ENCODE measurements at places on chromosomes 2 and 18. TPM values are rescaled to one million over a fixed set of nuclear protein-coding genes. Genes with fewer than 3 reads are reported as not detected.

- DNase-seq, result no peak
These were observed 681.0 kb upstream of the LRRTM4 start for GRCh38 chr2:78202986-78203670.

MAPK4 gene
- total RNA-seq, result 14.5 TPM

GRCh38 chr2:71454221-71455010 lies 1.1 kb downstream of the DYSF start:
- DNase-seq, result peak; percentile 86

GRCh38 chr2:46506131-46506706 lies 26.9 kb downstream of the TMEM247 start:
- DNase-seq, result no peak

GRCh38 chr18:9926223-9926894 lies 12.5 kb downstream of the VAPA start:
- DNase-seq, result no peak

GRCh38 chr2:3604207-3604877 lies 9.4 kb downstream of the COLEC11 start:
- DNase-seq, result peak; percentile 74

GRCh38 chr2:168642873-168643272 lies 159.6 kb upstream of the NOSTRIN start:
- DNase-seq, result no peak

- DNase-seq, result no peak
These were observed 1481.1 kb upstream of the ACVR2A start for GRCh38 chr2:146363731-146364130.

GRCh38 chr2:175871331-175872004 lies 130.6 kb downstream of the LNPK start:
- DNase-seq, result no peak

- no peak for DNase-seq
These were observed 10.2 kb downstream of the PREPL start for GRCh38 chr2:44351088-44351487.

- no peak for DNase-seq
These were observed 39.7 kb downstream of the EPB41L5 start for GRCh38 chr2:120052597-120052996.

DNA sequence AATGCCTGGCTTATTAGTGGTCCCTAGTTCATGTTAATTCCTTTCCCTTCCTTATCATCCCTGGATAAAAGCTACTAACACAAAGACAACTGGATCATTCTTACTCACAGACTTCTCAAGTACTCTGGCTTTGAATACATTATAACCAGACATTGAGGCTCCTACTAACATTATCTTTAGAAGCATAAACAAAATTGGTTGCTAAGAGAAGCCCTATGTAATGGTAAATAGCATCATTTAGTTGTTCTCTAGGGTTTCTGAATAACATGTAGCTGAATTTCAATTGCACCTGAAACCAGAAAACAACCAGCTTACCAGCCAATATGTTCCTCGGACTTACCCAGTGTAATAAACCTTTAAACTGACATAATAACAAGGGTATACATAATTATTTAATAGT lies 114.1 kb upstream of the NCKAP5 start:
- DNase-seq, result no peak

- DNase-seq, result no peak
These were observed 122.5 kb downstream of the PLA2R1 start for GRCh38 chr2:159939946-159940345.

- no peak for DNase-seq
These were observed 292.9 kb downstream of the XIRP2 start for GRCh38 chr2:167181134-167181533.

CNRIP1 gene
- 31.4 TPM for total RNA-seq

VWC2L gene
- total RNA-seq, result not detected

GRCh38 chr2:219416235-219416602 lies 2.0 kb upstream of the DES start:
- DNase-seq, result no peak

- no peak for DNase-seq
These were observed 162.7 kb downstream of the ARL4C start for GRCh38 chr2:234334151-234334550.

- DNase-seq, result no peak
These were observed 220.4 kb upstream of the TFPI start for GRCh38 chr2:187774551-187775071.

GRCh38 chr18:68181956-68182355 lies 533.0 kb downstream of the TMX3 start:
- DNase-seq, result no peak

GRCh38 chr2:3535794-3536681 lies 16.7 kb upstream of the ADI1 start:
- DNase-seq, result no peak

GRCh38 chr2:23394700-23395099 lies 9.7 kb downstream of the KLHL29 start:
- no peak for DNase-seq

- no peak for DNase-seq
These were observed 14.0 kb downstream of the TMEM127 start for GRCh38 chr2:96251721-96252292.

- no peak for DNase-seq
These were observed 73.1 kb downstream of the MBD2 start for GRCh38 chr18:54151376-54151775.

- no peak for DNase-seq
These were observed 4.3 kb downstream of the SEPTIN10 start for GRCh38 chr2:109609352-109610024.

- DNase-seq, result no peak
These were observed 31.0 kb downstream of the CFAP36 start for GRCh38 chr2:55550368-55551102.

FN1 gene
- 2,864 TPM for total RNA-seq

DNA sequence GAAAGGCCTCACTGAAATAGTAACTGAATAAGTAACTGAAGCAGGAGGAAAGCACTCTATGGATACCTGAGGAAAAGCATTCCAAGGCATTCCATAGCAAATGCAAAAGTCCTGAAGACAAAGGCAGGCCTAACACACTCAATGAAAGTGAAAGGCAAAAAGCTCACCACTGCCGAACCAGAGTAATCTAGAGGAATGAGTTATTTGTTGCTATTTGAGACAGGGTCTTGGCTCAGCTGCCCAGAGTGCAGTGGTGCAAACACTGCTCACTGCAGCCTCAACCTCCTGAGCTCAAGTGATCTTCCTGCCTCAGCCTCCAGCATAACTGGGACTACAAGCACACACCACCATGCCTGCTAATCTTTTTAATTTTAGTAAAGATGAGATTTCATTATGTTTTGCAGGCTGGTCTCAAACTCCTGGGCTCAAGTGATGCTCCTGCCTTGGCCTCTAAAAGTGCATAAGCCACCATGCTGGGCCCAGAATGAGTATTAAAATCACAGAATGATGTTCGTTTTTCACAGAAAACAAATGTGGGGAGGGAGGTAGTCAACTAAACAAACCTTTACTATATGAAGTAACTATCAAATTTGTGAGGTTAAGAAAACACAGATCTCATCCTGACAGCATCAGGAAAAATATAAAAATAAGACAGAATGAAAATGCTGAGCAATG lies 17.9 kb downstream of the PIAS2 start:
- DNase-seq, result no peak

DNA sequence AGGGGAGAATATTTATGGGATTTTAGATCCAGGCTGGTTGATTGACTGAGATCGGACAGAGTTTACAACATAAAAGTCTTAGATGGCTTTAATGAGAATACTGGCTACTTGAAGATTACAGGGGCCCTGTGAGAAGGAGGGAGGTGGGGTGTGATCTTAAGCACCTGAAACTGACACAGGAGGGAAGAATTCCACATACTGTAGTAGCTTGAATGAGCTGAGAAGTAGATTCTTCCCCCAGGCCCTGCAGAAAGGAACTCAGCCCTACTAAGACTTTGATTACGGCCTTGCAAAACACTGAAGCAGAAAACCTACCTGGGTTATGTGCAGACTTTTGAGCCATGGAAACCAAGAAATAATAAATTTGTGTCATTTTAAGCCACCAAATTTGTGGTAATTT lies 1062.9 kb upstream of the GYPC start:
- DNase-seq, result no peak

DNA sequence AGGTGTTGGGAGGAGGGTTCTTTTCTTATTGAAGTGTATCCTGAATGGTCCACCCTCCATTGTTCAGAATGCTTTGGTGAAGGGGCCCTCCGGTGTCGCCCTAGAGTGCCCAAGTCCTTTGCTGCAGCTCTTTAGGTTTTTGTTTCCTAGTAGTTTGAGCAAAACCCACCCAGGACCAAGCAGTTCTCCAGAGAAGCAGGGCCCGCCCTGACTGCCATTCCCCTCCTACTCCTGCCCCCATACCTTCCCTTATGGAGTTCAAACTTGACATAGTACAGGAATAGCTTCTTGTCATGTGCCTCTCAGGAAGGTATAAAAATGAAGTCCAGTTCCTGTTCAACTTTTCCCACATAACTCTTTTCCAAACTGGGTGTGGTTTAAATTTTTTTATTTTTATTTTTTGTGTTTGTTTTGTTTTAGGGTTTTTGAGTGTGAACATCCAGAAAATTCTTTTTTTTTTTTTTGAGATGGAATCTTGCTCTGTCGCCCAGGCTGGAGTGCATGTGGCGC lies 5.6 kb downstream of the MERTK start:
- DNase-seq, result no peak

PSMA8 gene
- not detected for total RNA-seq

- peak; percentile 78 for DNase-seq
These were observed 42.0 kb downstream of the PARD6G start for GRCh38 chr18:80205294-80205693.

DLX1 gene
- 0.23 TPM for total RNA-seq

- DNase-seq, result no peak
These were observed 57.8 kb downstream of the MSH2 start for GRCh38 chr2:47460766-47461165.

DNA sequence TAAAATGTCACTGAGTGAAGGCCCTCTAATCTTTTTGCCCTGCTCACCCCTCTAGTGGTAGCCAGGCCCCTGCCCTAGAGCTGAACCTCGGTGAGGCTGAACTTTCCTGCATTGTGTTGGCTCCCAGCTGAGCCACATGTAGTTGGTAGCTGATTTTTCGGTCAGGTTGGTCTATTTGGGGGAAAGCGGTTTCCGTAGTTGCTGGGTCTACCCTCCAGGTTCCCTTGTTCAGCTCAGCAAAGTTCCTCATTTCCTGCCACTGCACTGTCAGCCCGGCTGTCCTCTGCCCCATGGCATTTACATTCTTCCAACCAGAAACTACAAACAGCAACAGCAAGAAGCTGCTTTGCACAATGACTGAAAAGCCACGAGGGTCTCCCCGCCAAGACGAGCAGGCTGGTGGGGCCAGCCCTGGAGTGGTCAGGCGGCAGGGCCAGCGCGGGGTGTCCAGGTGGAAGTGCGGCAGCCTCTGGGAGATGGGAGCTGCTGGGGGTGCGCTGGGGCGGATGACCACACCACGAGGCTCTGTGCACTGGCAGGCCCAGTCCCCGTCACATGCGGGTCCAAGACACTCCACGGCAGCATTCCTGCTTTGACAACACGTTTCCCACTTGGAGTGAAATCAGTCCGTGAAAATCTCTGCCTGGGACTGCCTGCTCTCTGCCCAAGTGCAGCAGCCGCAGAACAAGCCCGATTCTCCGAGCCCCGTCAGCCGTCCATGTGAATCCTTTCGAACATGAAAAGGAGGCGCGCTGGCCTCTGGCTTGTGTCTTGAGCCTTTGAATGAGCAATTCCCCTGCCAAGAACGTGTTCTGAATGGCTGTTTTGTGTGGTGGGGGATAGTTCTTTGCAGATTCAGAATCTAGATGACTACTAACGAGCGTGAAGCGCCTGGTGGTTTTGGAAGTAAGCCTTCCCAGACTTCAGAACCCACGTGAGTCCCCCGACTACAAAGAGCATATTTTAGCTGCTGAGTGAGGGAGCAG lies 159.4 kb downstream of the ASB1 start:
- DNase-seq, result peak; percentile 90

- no peak for DNase-seq
These were observed 71.1 kb downstream of the BIRC6 start for GRCh38 chr2:32427672-32428610.

DNA sequence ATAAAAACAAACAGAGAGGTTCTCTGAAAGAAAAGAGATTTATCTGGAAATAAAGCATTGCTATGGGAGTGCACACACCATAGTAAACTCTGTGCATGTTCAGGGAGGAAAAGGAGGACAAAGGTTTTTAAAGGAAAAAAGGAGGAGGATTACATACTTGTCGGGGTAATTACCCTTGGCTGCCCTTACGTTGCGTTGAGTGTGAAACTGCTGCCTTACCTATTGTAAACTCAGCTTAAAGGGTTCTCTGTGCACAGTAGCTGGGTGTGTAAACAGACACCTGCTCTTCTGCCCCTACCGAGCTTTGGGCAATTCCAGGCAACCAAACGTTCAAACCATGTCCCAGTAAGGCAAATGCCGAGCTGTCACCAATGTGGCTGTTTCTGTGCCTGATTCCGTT lies 29.6 kb upstream of the PXDN start:
- DNase-seq, result no peak

DNA sequence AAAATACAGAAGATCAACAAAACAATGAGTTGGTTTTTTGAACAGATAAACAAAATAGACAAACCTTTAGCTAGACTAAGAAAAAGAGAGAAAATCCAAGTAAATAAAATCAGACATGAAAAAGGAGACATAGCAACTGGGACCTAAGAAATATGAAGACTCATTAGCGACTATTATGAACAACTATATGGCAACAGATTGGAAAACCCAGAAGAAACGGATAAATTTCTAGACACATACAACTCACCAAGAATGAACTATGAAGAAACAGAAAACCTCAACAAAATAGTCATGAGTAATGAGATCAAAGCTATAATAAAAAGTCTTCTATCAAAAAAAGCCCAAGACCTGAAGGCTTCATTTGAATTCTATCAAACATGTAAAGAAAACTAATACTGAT lies 59.3 kb downstream of the EPB41L3 start:
- DNase-seq, result no peak

BIN1 gene
- total RNA-seq, result 43.5 TPM

- DNase-seq, result no peak
These were observed 12.0 kb downstream of the ALPG start for GRCh38 chr2:232418466-232419244.

NCKAP5 gene
- total RNA-seq, result 1.8 TPM

DNA sequence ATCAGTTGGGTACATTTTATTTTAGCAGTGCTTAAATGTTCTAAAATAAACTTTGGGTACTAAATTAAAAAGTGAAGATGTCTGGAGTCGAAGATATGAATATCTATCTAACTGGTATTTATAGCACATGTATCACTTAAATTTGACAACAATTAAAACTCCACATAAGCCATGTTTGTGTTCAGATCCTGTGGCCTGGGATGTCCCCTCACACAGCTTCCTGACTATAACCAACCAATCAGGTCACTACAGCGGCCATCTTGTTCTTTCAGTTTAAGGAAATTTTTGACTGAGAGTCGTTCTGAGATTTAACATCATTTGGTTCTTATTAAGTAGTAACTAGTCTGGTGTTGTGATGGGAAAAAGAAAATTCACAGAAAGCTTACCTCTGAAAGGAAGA lies 170.7 kb upstream of the NRP2 start:
- no peak for DNase-seq

DNA sequence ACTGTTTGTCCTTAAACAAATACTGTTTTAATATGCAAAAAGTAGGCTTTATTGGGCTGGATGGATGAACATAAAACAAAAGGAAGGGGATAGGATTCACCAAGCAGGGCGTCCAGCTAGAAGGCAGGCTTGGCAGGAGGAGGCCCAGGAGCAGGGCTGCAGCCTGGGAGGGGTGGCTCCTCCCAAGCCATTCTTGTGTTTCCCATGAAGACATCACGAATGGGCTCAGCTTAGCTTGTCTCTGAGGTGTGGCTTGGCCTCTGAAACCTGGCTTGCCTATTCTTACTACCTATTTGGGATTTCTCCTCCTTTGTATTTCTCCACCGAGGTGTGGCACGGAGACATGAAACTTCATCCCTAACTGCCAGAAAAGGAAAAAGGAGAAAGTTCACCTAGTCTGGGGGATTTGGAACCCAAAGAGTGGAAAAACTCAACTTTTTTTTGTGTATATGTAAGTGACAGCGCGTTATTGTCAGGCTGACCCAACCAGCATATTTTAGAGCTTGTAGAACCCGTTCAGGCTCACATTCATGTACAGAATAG lies 481.9 kb upstream of the SPRED2 start:
- DNase-seq, result no peak
